NCI-H748 treated with DMSO at 0.1 percent for 48 hours (cell line): ENCODE measurements at places on chromosomes 5 and 9.
A peak's percentile ranks its signal among the peaks of the same experiment; 100 is the strongest.

DNA sequence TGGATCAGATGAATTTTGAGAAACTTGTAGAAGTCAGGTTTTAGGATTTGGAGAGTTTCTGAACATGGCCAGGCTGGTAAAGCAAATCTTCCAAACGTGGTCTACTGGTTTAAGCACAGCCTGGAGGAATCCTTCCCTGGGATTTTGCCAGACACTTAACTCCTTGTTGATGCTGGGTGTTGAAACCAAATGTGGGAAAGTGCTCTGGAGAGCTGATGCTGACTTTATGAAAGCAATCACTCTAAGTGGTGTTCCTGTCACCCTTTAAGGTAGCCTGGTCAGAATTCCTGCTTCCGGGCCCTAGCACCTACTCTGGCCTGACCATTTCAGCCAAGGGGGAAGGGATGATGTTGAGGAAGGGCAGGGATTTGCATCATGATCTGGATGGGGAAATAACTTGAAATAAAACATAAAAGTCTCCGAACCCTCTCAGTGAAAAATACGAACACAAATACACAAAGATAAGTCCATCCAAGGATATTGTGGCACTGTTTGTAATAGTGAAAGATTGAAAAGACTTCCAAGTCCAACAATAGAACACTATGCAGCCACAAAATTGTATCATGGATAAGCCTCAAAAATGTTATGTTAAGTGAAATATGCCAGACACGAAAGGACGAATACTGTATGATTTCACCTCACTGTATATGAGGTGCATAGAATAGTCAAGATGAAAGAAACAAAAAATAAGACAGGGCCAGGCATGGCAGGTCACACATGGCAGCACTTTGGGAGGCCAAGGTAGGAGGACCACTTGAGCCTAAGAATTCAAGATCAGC lies 57.7 kb downstream of the PDE6A start:
- DNase-seq = no peak

DNA sequence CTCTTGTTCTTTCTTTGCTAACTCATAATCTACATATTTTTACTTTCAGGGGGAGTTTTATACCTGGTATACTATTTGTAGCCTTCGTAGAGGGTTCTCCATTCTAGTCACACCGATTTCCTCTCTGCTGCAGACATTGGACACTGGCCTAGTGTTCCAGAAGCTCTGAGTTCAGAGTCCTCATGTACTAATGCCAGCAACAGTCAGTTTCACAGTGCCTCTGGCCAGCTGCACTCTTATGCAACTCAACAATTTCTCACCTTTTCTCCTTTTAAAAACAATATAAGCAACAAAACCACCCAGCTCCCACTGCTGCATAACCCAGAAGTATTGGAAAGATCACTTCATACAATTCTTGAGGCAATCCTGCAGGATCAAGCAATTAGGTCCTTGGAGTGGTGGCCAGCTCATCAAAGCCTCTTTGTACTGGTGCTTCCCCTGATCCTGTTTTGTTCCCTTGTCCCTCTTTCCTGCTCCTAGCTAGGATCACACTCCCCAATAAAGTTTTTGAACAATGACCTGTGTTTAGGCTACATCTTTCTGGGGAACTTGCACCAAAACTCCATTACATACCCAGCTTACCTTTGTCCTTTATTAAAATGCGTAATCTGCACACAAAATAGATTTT lies 98.1 kb upstream of the TUT7 start:
- DNase-seq = no peak

- DNase-seq = no peak
Measured at GRCh38 chr9:107735821-107736220, 246.3 kb upstream of the KLF4 start.

DNA sequence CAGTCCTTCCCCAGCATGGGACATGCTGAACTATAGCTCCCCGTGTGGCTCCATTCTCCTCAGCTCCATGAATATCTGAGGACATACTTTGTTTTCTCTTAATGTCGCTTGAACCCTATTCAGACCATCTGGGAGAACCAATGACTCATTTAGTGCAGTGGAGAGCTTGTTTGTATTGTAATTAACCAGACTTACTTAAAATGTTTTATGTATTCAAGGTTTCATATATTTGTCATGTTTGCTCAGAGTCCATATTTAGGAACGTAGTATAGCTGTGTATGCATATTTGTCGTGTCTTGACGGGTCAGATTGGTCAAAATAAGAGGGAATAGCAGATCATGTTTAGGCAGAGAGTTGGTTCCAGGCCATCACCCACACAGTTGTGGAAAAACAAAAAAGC lies 150.1 kb upstream of the NTRK2 start:
- peak; percentile 9 for DNase-seq

DNA sequence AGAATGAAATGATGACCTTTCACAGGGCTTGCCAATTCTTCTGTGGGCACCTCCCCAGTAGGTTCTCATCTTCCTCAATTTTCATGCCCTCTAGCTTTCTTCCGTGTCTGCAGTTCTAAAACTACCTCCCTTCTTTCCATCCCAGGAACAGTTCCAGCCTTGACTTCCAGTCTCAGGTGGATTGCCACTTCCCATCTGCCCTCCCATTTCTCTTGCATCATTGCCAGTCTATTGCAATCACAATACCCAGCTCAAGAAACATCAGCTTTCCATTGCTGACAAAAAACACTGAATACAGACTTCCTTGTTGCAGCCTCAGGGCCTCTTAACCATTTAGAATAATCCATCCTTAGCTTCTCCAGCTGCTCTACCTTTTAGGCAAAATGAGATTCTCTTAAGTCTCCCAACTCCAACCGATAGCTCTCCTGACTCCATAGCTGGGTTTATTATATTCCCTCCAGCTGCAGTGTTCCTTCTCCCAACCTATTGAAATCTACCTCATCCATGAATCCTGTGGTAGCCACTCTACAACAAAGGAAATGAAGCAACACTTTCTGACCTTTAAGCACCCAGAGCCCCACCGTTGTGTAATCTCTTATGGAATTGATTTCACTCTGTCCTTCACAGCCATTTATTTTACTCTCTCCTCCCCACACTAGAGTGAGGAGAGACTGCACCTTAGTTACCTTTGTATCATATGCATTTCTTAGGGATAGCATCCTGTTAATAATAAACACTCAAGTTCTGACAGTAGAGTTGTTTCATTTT lies 75.6 kb upstream of the PCA3 start:
- no peak for DNase-seq

DNA sequence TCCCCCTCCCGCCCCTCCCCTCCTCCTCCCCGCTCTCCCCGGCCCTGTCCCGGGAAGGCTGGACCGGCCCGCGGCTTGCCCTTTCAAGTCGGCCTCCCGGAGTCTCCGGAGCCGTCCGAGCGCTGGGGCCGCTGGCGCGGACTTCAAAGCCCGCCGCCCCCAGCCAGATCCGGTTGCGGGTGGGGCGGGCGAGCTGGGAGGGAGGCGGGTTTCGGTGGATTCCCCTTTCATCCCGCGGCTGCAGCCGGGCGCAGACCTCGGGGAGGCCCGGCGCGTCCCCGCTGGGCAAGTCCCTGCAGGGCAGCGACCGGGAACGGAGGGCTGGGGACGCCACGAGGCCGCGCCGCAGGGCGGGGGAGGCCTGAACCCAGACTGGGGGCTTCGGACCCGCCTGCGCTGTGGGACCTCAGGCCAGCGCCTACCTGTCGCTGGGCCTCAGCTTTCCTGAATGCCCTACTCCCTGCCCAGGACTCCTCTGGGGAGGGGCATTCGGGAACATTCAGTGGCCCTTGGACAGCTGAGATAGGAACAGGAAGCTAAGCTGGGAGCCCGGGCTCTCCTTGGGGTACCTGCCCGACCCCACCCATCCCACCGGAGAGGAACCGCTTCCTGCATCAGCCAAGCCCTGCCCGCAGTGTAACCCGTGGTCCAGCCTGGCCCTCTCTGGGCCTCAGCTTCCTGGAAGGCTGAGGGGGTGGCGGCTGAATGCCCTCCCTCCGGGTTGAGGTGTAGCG lies 23.4 kb downstream of the C9orf50 start:
- DNase-seq = no peak

DNA sequence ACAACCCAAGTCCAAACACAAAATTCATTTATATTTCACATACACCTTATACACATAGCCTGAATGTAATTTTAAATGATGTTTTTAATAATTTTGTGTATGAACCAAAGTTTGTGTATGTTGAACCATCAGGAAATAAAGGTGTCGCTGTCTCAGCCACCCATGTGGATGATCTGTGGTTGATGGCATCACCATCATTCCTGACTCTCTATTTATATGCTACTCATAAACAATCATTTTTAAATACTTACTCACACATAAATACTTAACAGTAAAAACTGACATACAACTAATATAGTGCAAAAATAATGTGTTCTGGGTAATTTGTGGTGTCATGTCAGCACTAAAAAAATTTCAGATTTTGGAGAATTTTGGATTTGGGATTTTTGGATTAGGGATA lies 38.4 kb downstream of the SMC5 start:
- no peak for DNase-seq

DNA sequence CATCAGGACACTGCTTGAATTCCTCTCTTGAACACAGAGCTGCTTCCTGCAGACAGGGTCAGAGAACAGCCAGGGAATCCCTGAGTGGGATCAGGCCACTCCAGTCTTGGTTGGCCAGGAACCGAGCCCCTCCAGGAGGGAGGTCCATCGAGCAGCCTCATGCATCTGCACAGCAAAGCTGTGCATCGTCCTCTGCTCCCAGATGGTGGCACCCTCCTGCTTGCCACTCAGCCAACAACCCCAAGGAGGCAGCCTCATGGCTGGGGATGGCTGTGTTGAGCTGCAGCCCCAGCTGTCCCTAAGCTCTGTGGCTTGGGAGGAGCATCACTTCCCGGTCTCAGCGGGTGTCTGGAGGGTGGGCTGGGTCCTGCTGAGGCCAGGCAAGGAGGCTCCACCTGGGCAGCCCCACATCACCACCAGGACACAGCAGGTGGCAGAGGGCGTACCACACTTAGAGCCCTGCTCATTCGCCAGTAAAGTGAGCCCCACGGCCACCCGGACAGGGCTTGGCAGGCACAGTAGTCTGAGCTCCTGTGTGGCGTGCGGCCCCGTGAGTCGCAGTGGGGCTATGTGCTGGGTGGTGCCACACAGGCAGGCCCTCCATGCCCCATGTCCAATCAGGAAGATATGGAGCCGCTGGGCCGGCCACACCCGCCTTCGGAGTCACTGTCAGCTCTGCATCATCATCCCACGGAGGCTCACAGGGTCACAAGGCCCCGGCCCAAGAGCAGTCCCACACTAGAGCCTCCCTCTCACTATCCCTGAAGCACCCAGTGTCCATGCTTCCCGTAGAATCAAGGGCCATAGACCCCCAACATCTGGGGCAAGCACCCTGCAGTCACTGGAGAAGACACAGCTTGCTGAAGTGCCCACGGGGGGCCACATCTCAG lies 11.9 kb downstream of the LPCAT1 start:
- no peak for DNase-seq

- DNase-seq = no peak
Measured at GRCh38 chr9:88721495-88722279, 186.7 kb downstream of the NXNL2 start.

GRCh38 chr9:97845130-97845529 lies 7.9 kb upstream of the FOXE1 start:
- no peak for DNase-seq

DNA sequence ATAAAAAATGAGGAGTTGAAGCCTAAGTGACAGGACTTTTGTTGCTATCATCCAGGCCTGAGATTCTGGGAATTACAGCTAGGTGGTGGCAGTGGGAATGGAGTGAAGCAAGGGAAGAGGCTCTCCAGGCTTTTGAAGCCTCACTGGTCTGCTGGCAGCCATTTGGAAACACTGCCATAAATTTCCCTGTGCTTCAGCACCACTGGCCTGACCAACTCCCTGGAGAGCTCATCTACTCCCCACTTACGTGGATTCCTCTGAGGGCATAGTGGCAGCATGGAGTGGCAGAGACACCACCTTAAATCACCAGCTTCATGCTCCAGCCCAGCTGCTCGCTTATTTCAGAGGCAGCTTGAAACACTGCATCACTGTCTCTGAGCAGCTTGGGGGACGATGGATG lies 518.2 kb downstream of the TLR4 start:
- DNase-seq = no peak

- no peak for DNase-seq
Measured at GRCh38 chr5:124707520-124707919, 38.9 kb downstream of the ZNF608 start.

GRCh38 chr5:125049721-125050702 lies 303.6 kb upstream of the ZNF608 start:
- DNase-seq = no peak

- no peak for DNase-seq
Measured at GRCh38 chr9:93098236-93098946, 2.4 kb downstream of the CARD19 start.

DNA sequence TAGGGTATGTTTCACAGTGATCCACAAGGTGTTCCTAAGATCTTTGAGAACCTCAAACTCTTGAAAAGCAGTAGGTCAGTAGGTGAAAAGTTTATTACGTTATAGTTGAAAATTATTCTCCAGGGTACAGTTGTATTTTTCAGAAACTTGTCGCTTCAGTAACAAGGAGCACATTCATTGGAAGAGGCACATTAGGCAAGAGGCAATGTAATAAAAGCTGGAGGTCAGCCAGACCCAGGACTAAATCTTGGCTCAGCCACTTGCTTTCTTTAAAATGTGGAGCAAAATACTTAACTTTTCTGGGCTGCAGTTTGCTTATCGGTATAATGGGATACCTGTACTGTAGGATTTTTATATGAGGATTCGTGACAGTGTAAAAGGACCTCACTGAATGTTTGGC lies 45.6 kb downstream of the TLE4 start:
- DNase-seq = no peak

- DNase-seq = no peak
Measured at GRCh38 chr5:156387391-156387790, 60.4 kb downstream of the SGCD start.
